ENCODE measurements at places on chromosomes 2 and 18. TPM values are rescaled to one million over a fixed set of nuclear protein-coding genes. Genes with fewer than 3 reads are reported as not detected.

- no peak for ATAC-seq
Measured at GRCh38 chr2:235719146-235719942, 225.5 kb downstream of the AGAP1 start.

ZFP36L2 gene
- 76.7 TPM for total RNA-seq

ADAM23 gene
- 2.4 TPM for total RNA-seq

GPR17 gene
- 0.35 TPM for total RNA-seq

DNA sequence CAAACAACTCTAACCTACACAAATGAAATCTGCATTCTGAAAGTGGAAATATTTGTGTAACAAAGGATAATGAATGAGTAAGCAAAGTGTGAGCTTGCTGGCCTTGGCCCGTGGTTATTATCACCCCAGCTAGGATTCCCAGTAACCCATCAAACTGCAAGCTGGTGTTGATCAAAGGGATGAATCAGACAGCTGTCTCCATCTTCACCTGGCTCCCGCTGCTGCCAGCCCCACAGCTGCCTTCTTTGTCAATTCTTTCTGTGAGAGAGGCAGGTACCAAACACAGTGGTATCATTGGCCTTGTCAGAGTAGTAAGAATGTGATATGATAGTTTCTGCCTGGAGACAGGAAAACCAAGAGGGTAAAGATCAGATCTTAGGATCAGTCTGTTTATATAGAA, 25.2 kb upstream of the RGPD4 start:
- no peak for ATAC-seq

DNA sequence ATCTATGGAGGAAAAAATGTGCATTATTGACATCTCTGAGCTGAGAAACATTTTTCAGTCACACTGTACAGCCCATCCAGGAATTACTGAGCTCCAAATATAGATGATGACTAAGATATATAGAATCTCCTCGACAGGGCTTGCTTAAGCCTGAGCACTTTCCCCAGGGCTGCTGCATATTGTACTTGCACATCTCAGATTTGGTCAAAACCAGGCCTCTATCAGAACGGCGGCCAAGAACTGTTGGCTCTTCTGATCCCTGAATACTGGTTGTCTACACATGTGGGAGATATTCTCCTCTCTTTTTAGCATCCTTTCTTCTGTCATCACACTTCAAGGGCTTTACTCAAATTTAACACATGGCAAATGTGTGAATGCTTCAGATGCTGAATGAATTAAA, 201.5 kb upstream of the SLC35G4 start:
- ATAC-seq = no peak

DNA sequence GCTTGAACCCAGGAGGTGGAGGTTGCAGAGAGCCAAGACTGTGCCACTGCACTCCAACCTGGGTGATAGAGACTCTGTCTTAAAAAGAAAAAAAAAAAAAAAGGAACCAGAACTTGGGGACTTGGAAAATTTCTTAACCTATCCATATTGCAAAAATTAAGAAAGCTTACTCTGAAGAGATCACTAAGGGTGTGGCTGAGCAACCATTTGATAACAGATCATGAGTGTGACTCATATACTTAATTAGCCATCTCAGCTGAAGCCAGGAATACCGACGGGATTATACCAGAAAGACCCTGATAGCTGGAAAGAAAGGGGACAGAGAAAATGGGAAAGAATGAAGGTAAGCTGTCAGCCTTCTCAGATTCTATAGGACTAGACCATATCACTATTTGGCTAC, 7.1 kb upstream of the ADD2 start:
- ATAC-seq = no peak

LRRTM4 gene
- total RNA-seq = 0.30 TPM

Data from gastroesophageal sphincter (tissue), 4 donors.